ENCODE measurements at places on chromosomes 13 and 19. TPM values are rescaled to one million over a fixed set of nuclear protein-coding genes. Genes with fewer than 3 reads are reported as not detected.

Gene MBD3L3
- not detected for total RNA-seq

Gene SPACA4
- total RNA-seq, result not detected

Gene CEACAM16
- total RNA-seq, result not detected

Gene GPR4
- total RNA-seq, result not detected

All from Caki2 (cell line).